ENCODE measurements at places on chromosomes 3 and 15.
A peak's percentile ranks its signal among the peaks of the same experiment; 100 is the strongest.

DNA sequence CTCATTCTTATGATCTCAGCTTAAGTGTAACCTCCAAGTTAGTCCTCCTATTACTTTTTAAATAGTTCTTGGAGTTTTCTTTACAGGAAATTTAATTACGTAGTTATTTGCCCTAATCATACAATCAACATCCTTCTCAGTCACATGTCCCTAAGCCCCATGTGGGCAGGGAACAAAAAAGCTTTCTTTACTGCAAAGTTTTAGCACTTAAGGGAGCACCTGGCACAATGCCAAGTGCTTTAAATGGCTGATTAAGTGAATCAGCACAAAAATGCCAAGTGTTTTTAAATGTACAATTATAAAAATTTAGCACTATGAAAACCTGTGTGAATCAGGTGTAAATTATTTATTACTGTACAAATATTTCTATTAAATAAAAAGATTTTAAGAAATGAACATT, 445.3 kb downstream of the C3orf38 start:
- no peaks in the 10 kb centered on the region for H3K27me3 ChIP-seq
- no peak overlapping the region for H3K27ac ChIP-seq
- no peak for DNase-seq
- H3K4me1 ChIP-seq, result no peaks in the 10 kb centered on the region
- no peaks in the 10 kb centered on the region for H3K36me3 ChIP-seq

DNA sequence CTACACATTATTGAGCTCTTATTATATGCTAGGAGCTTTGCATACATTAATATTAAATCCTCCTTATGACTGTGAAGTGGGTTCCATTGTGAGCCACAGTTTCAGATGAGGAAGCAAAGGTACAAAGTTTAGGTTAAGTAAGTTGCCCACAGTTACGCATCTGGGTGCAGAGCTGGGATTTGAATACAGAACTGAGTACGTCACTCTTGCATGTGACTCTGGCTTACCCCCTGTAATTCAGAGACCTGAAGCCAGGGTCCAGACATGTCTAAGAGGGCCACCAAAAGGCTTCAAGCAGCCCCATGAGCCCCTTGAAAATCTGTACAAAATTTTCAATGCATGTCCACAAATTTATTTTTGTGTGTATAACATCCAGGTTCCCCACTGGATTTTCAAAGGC, 71.8 kb downstream of the KLF15 start:
- H3K4me1 ChIP-seq, result no peaks in the 10 kb centered on the region
- H3K4me3 ChIP-seq, result no peak overlapping the region
- no peak overlapping the region for H3K27ac ChIP-seq
- H3K36me3 ChIP-seq, result no peaks in the 10 kb centered on the region

DNA sequence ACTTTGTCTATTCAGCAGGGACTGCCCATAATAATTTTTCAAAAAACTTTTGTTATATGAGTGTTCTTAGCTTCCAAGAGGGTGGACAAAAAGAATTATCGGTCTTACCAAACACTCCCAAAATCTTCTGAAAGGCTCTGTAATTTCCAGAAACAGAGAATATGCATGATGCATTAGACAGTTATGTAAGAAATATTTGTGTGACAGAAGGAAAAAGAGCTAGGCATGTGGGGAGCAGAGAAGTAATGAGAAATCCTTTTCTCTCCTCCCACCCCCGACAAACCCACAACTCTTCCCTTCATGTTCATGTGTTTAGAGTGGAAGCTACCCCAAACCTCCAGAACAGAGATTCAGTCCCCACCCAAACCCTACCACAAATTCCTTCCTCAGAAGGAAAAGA, 86.8 kb downstream of the MYO5A start:
- H3K27ac ChIP-seq, result no peak overlapping the region
- no peaks in the 10 kb centered on the region for H3K36me3 ChIP-seq
- no peak overlapping the region for H3K4me3 ChIP-seq
- peaks cover 3% of the 10 kb centered on the region for H3K4me1 ChIP-seq

- no peak for DNase-seq
- no peaks in the 10 kb centered on the region for H3K36me3 ChIP-seq
- H3K4me1 ChIP-seq, result peaks cover 42% of the 10 kb centered on the region
- H3K27me3 ChIP-seq, result no peaks in the 10 kb centered on the region
Observed at GRCh38 chr3:5022187-5022965, 43.1 kb downstream of the BHLHE40 start.

DNA sequence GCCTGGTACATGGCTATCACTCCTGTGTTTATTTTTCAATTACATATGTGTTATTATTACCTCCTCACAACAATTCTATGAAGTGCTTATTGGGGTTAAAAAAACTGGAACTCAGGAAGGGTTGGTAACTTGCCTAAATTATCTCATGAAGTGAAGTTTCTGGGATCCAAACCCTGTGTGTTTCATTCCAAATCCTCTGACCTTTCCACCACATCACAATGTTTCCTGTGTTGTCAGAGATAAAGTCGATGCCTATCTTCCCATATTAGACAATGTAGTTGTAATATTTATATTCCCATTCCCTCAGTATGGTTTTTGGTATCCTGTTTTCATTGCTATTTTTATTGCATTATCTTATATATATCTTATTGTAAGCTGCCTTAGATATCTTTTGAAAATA, 269.1 kb upstream of the CFAP20DC start:
- H3K4me1 ChIP-seq, result no peaks in the 10 kb centered on the region
- H3K27ac ChIP-seq, result no peak overlapping the region

DNA sequence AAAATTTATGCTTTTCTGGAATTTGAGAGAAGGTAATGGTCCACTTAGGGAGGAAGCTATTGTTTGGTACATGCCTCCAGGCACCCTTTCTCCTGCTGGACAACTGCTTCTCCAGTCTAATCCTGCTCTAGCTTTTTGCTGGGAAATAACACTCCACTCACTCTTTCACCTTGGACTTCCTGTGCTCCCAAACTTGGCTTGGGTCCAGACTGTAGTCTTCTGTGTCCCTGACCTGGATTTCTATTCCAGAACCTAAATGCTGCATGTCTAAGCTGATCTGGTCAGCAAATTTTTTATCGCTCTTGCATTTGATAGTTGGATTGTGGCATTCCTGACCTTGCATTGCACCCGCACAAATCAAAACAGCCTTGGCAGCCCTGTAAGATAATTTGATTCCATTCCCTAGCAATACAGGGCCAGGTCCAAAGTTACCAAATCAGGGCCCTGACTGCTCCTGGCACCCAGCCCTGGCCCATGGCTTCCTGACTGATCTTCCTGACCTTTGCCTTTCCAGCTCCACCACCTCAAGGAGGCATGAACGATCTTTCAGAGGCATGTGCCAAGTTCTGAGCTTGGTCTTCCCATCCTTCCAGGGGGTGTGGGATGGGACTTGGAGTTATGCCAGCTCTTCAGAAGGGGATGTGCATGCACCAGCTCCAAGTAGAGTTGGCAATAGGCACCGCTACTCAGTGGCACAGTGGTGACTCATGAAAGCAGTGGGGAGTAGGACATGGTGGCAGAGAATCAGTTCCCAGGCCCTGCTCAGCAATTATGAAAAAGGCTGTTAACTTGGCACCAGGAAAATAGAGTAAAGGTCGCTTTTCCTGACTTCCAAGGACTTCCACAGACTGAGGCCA, 43.9 kb upstream of the GOLGA8J start:
- no peaks in the 10 kb centered on the region for H3K36me3 ChIP-seq
- no peak overlapping the region for H3K27ac ChIP-seq
- no peak overlapping the region for H3K4me3 ChIP-seq
- H3K4me1 ChIP-seq, result no peaks in the 10 kb centered on the region
- no peaks in the 10 kb centered on the region for H3K27me3 ChIP-seq
- no peak for DNase-seq

DNA sequence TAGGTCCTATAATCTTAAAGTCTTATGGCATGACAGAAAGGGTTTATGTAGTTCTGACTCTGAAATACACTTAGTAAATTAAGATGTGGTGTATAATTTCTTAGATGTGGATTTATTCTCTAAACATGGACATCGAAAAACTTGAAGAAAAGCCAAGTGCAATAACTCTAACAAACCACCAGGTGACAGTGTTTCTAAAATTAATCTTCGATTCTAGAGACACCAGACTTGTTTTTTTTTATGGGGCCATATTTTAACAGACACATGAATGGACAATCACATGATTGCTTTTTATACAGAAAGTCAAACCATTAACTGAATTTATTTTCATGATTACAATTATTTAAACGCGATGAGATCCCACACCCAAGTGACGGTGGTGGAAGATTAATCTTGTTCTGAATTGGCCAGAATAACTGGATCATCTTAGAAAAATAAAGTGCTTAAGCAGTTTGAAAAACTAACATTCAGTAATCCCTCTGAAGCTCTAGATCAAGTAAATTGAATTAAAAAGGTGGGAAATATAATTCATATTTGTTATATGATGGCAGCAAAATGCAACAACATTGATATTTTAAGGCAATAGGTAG, 305.1 kb downstream of the LSAMP start:
- no peaks in the 10 kb centered on the region for H3K36me3 ChIP-seq
- DNase-seq, result no peak
- H3K27me3 ChIP-seq, result no peaks in the 10 kb centered on the region
- H3K27ac ChIP-seq, result no peak overlapping the region
- H3K4me3 ChIP-seq, result no peak overlapping the region
- H3K4me1 ChIP-seq, result no peaks in the 10 kb centered on the region

- H3K4me3 ChIP-seq, result no peak overlapping the region
- H3K4me1 ChIP-seq, result peaks cover 10% of the 10 kb centered on the region
- H3K27ac ChIP-seq, result no peak overlapping the region
- no peak for DNase-seq
- H3K36me3 ChIP-seq, result no peaks in the 10 kb centered on the region
- H3K27me3 ChIP-seq, result no peaks in the 10 kb centered on the region
Observed at GRCh38 chr3:169867584-169868210, 2.0 kb downstream of the LRRC31 start.

DNA sequence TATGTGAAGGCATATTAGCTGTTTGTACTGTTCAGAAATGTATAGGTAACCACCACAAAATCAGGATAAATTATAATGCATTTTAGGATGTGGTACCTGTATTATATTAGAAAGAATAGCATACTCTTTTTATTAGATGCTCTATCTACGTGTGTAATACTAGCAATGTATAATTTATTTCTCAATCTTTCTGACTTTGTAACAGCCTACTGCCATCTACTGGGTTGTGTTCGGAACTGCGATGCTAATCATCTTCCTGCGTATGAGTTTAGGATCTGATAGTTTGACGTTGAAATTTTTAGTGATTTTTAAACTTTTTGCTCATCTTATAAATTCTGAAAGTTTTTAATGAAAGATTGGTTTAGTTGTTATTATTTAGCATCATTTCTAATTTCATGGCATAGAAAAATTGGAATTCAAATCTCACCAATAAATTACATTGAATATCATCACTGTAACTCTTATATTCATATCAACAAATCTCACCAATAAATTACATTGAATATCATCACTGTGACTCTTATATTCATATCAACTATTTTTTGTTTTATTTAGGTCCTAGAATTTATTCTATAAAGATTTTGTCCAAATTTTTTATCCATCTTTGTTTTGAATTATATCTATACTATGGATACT, 322.7 kb upstream of the ZNF717 start:
- no peak overlapping the region for H3K27ac ChIP-seq
- DNase-seq, result no peak
- no peak overlapping the region for H3K4me3 ChIP-seq
- H3K36me3 ChIP-seq, result no peaks in the 10 kb centered on the region
- no peaks in the 10 kb centered on the region for H3K27me3 ChIP-seq

- H3K4me1 ChIP-seq, result peaks cover 39% of the 10 kb centered on the region
- H3K36me3 ChIP-seq, result no peaks in the 10 kb centered on the region
- DNase-seq, result no peak
Observed at GRCh38 chr15:78105476-78106241, 13.3 kb downstream of the SH2D7 start.

DNA sequence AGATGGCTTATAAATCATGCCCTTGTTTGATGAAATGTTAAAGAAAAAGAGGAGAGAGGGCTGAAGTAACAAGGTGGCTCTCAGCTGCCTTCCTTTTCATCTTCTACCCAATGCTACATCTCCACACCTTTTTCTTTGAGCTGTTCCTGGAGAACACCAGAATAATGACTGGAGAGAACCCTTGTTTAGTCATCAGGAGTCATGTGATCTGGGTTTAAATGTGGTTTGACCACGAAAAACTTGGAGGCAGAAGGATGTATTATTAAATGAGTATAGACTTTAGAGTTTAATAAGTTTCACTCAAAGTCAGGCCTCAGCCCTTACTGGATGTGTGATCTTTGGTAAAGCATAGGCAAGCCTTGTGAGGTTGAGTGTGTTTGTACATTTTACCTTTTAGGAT, 230.3 kb upstream of the TBL1XR1 start:
- no peaks in the 10 kb centered on the region for H3K36me3 ChIP-seq
- no peaks in the 10 kb centered on the region for H3K27me3 ChIP-seq
- DNase-seq, result no peak
- H3K4me3 ChIP-seq, result peak overlapping the region; percentile 11

GRCh38 chr3:71244153-71244825, 339.2 kb downstream of the FOXP1 start:
- H3K4me1 ChIP-seq, result no peaks in the 10 kb centered on the region
- H3K36me3 ChIP-seq, result no peaks in the 10 kb centered on the region
- H3K4me3 ChIP-seq, result no peak overlapping the region
- no peaks in the 10 kb centered on the region for H3K27me3 ChIP-seq
- H3K27ac ChIP-seq, result no peak overlapping the region

GRCh38 chr3:9396301-9396631, 1.1 kb upstream of the SETD5 start:
- H3K4me3 ChIP-seq, result peak overlapping the region; percentile 69
- H3K4me1 ChIP-seq, result peaks cover 37% of the 10 kb centered on the region
- no peaks in the 10 kb centered on the region for H3K27me3 ChIP-seq

DNA sequence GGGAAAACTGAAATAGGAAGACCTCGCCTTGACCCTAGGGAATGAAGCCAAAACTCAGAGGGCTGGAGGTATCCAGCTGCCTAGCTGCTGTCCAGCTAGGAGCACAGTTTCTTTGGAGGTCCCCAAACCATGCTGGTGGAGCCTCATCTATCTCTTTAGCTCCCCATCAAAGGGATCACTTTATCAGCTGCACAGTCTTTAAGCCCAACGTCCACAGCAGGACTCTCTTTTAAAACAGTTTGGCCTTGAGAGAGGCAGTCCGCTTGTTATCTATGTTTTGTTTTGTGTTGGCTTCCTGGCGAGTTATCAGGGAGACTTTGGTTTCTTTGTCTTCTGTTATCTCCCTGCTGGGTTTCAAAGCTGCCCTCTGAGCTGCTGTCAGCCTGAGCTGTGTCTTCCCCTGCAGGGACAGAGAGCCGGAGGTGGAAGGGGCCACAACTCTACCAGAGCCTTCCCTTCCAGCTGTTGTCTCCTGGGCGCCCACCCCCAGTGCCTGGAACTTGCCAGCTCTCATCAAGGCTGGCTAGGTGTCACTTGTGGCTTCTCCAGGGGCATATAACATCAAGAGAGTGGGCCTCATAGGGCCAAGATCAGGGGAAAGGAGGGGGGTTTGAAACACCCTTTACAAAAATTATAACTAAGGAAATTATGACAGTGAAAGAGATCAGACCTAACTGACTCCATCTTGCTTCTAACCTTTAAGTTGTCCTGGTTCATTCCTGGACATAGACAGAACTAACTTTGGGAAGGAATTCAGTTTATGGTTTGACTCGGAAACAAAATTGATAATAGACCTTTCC, 61.4 kb upstream of the C15orf39 start:
- no peak overlapping the region for H3K27ac ChIP-seq
- H3K36me3 ChIP-seq, result no peaks in the 10 kb centered on the region
- H3K27me3 ChIP-seq, result no peaks in the 10 kb centered on the region
- H3K4me3 ChIP-seq, result no peak overlapping the region
